Epithelial cell of alveolus of lung (primary cell): ENCODE measurements at places on chromosomes 12 and 14. TPM values are rescaled to one million over a fixed set of nuclear protein-coding genes. Genes with fewer than 3 reads are reported as not detected.

The FBRSL1 gene
- 7.9 and 9.2 TPM in 2 replicates for total RNA-seq

The LUM gene
- total RNA-seq = 299 and 746 TPM in 2 replicates

The OVCH1 gene
- total RNA-seq = 0.08 TPM in 1 of 2 replicates, not detected in the other

The IFI27 gene
- 37.6 TPM in 1 of 2 replicates, not detected in the other for total RNA-seq
